SK-N-SH (cell line): ENCODE measurements at places on chromosomes 11 and 22. TPM values are rescaled to one million over a fixed set of nuclear protein-coding genes. Genes with fewer than 3 reads are reported as not detected.
A peak's percentile ranks its signal among the peaks of the same experiment; 100 is the strongest.

GRCh38 chr11:118980191-118980881 lies 8.8 kb downstream of the FOXR1 start:
- H3K27ac ChIP-seq = no peak overlapping the region
- no peaks in the 10 kb centered on the region; the same call in 1 of the 2 replicates for H3K27me3 ChIP-seq
- H3K36me3 ChIP-seq = no peaks in the 10 kb centered on the region
- no peaks in the 10 kb centered on the region for H3K4me1 ChIP-seq
- DNase-seq = no peak

DNA sequence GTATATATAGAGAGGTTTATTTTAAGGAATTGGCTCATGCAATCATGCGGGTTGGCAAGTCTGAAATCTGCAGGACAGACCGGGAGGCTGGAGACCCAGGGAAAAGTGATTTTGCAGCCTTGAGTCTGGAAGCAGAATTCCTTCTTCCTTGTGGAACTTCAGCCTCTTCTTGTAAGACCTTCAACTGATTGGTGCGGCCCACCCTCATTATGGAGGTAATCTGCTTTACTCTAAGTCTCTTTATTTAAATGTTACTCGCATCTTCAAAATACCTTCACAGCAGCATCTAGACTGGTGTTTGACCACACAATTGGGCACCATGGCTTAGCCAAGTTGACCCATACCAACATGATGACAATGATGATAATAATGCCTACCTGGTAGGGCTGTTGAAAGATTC lies 17.8 kb downstream of the MB start:
- peaks cover 3% of the 10 kb centered on the region; the same call in 1 of the 2 replicates for H3K4me1 ChIP-seq
- no peak for DNase-seq
- H3K27ac ChIP-seq = no peak overlapping the region

DNA sequence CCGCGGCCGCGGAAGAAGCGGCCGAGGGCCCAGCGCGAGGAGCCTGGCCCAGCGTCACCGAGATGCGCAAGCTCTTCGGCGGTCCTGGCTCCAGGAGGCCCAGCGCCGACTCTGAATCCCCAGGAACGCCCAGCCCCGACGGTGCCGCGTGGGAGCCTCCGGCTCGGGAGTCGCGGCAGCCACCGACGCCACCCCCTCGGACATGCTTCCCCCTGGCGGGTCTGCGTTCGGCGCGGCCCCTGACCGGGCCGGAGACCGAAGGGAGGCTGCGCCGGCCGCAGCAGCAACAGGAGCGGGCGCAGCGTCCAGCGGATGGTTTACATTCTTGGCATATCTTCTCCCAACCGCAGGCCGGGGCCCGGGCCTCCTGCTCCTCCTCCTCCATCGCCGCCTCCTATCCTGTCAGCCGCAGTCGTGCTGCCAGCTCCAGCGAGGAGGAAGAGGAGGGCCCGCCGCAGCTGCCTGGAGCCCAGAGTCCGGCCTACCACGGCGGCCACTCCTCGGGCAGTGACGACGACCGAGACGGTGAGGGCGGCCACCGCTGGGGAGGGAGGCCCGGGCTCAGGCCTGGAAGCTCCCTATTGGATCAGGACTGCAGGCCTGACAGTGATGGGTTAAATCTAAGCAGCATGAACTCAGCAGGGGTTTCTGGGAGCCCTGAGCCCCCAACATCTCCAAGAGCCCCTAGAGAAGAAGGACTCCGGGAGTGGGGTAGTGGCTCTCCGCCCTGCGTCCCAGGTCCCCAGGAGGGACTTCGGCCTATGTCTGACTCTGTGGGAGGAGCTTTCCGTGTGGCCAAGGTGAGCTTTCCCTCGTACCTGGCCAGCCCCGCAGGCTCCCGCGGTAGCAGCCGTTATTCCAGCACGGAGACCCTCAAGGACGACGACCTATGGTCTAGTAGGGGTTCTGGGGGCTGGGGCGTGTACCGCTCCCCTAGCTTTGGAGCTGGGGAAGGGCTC lies 1.2 kb downstream of the ARHGEF17 start:
- no peaks in the 10 kb centered on the region for H3K36me3 ChIP-seq
- no peak for DNase-seq
- no peaks in the 10 kb centered on the region for H3K27me3 ChIP-seq
- H3K4me1 ChIP-seq = peaks cover 48% of the 10 kb centered on the region
- H3K4me3 ChIP-seq = peak overlapping the region; percentile 76

DNA sequence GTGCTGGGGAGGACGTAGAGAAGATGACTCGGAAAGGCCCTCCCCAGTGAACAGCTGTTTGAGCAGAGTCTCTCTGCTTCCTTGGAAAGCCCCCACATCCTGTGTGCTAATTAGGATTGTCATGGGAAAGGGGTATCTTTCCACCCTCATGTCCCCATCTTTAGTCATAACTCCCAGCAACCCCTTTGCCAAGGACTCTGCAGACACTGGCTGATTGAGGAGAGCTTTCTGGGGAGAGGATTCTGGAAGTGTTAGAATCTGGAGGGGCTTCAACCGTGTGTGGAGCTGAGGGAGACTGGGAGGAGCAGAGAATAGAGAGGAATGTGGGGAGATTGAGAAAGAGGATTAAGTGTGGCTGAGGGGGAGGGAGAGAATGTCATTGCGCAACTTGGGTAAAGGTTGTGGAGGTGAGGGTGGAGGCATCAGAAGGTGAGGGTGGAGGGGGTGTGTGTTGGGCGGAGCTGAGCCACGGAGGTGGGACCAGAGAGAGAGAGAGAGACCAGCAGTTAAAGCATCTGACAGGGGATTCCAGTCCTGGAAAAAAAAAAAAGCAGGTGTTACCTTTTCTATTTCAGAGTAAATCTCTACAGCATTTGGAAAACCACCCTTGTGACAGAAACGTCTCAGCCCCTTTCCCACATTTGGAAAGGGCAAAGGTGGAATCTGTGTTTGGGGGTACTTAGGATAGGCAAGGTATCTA lies 2.2 kb downstream of the DTX4 start:
- no peaks in the 10 kb centered on the region for H3K4me1 ChIP-seq
- no peak for DNase-seq
- no peak overlapping the region for H3K4me3 ChIP-seq
- H3K36me3 ChIP-seq = no peaks in the 10 kb centered on the region

GRCh38 chr11:76266286-76267100 lies 60.2 kb upstream of the WNT11 start:
- H3K36me3 ChIP-seq = no peaks in the 10 kb centered on the region
- no peaks in the 10 kb centered on the region for H3K4me1 ChIP-seq
- no peak overlapping the region for H3K27ac ChIP-seq
- peaks cover 13% of the 10 kb centered on the region; the same call in 1 of the 2 replicates for H3K27me3 ChIP-seq
- no peak for DNase-seq
- H3K4me3 ChIP-seq = no peak overlapping the region

- peaks cover 7% of the 10 kb centered on the region for H3K4me1 ChIP-seq
- DNase-seq = peak; percentile 79
- peak within 1 kb of the TSS; percentile 62 for H3K4me3 ChIP-seq
- no peaks in the 10 kb centered on the region for H3K36me3 ChIP-seq
- no peak within 1 kb of the TSS for H3K27ac ChIP-seq
Observed at GRCh38 chr11:105609832-105610781, at the start of gene GRIA4. Gene GRIA4 (plus strand): TSS chr11:105610073. CDS start chr11:105610998, 925 bp downstream.

GRCh38 chr11:10742460-10743208 lies 8.4 kb upstream of the CTR9 start:
- no peaks in the 10 kb centered on the region for H3K27me3 ChIP-seq
- peak overlapping the region; percentile 92 for H3K27ac ChIP-seq
- peak; percentile 57 for DNase-seq
- H3K4me1 ChIP-seq = peaks cover 9% of the 10 kb centered on the region; the same call in 1 of the 2 replicates
- H3K36me3 ChIP-seq = no peaks in the 10 kb centered on the region
- no peak overlapping the region for H3K4me3 ChIP-seq

- H3K27me3 ChIP-seq = no peaks in the 10 kb centered on the region
- H3K4me1 ChIP-seq = no peaks in the 10 kb centered on the region; the same call in 1 of the 2 replicates
- no peaks in the 10 kb centered on the region for H3K36me3 ChIP-seq
- H3K27ac ChIP-seq = no peak overlapping the region
- DNase-seq = no peak
Observed at GRCh38 chr11:115887316-115887715, 383.1 kb upstream of the CADM1 start.

The LZTR1 gene
- 37.7 and 41.5 TPM in 2 replicates for polyA plus RNA-seq

The CHADL gene
- polyA plus RNA-seq = 0.03 and 0.08 TPM in 2 replicates

The CNTF gene
- 0.87 and 1.4 TPM in 2 replicates for polyA plus RNA-seq

GRCh38 chr11:16611926-16612565 lies 126.4 kb upstream of the C11orf58 start:
- H3K4me1 ChIP-seq = peaks cover 23% of the 10 kb centered on the region
- no peaks in the 10 kb centered on the region for H3K36me3 ChIP-seq
- no peak overlapping the region for H3K4me3 ChIP-seq
- H3K27ac ChIP-seq = no peak overlapping the region
- peak; percentile 82 for DNase-seq

DNA sequence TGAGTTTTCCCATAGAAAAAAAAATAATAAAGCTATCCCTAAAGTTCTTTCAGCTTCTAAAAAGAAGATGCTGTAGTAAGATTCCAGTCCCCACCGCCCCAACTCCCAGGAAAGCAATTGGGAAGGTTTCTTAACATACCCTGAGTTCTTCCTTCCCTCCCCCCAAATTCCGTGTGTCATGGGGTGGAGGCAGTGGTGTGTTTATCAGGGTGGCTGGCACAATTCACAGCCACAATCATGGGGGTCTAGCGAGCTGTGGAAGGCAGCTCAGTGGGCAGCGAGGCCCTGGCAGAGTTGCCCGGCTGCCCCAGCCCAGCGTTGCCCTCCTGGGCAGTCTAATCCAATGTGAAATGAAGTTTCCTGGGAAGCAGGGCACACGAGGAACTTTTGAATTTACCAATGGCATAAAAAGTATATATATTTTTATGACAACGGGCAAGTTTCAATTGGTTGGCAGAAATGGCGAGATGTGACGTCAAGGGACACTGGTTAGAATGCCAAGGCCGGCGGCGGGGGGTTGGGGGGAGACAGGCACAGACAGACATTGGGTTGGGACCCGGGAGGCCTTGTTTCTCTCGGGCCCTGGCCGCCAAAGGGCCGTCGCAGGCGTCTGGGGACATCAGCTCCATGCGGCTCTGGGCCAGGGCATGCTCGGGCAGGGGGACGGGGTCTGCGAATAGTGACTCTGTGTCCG lies 80.7 kb upstream of the PPARA start:
- peaks cover 15% of the 10 kb centered on the region; the same call in 1 of the 2 replicates for H3K4me1 ChIP-seq
- no peaks in the 10 kb centered on the region for H3K27me3 ChIP-seq
- DNase-seq = peak; percentile 78
- peaks cover 21% of the 10 kb centered on the region for H3K36me3 ChIP-seq
- H3K4me3 ChIP-seq = peak overlapping the region; percentile 69

DNA sequence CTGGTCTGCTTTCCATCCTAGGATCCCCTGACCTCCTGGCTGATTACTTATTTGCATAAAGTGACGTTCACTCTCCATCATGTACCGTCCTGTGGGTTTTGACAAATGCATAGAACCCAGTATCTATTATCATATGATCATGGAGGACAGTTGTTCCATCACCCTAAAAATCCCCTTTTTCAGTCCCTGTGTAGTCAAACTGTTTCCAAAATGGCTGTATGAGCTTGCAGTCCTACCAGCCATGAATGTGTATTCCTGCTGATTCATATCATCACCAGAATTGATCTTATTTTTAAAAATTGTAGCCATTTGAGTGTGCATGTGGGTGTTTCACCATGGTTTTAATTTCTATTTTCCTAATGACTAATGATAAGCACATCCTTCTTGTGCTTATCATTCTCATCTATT lies 108.8 kb downstream of the MPPED1 start:
- no peak overlapping the region for H3K27ac ChIP-seq
- no peak overlapping the region for H3K4me3 ChIP-seq
- H3K36me3 ChIP-seq = no peaks in the 10 kb centered on the region
- H3K4me1 ChIP-seq = no peaks in the 10 kb centered on the region
- DNase-seq = no peak
- H3K27me3 ChIP-seq = no peaks in the 10 kb centered on the region

- no peaks in the 10 kb centered on the region for H3K36me3 ChIP-seq
- H3K4me1 ChIP-seq = peaks cover 4% of the 10 kb centered on the region
- no peak for DNase-seq
Observed at GRCh38 chr22:40594346-40594745, 42.2 kb downstream of the MRTFA start.

- H3K4me3 ChIP-seq = no peak overlapping the region
- H3K27ac ChIP-seq = no peak overlapping the region
- H3K27me3 ChIP-seq = no peaks in the 10 kb centered on the region
- no peaks in the 10 kb centered on the region for H3K4me1 ChIP-seq
- no peak for DNase-seq
Observed at GRCh38 chr11:78112582-78113275, 26.7 kb downstream of the ALG8 start.

DNA sequence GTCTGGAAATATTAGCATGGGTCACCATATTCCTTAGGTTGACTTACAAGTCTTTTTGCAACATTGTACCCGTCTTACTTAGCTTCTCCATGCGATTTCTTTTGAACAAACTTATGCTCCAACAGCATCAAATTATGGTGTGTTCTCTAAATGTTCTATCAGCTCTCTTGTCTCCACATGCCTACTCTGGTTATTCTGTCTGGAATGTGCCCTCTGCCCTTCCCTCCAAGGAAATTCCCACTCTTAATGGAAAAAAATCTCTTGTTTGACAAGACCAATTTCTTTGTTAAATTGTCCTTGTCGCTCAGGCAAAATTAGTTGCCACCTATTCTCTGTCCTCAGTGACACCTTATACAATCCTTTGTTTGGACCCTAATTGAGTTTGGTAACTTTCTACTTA lies 522.8 kb upstream of the LUZP2 start:
- no peaks in the 10 kb centered on the region for H3K36me3 ChIP-seq
- H3K27ac ChIP-seq = no peak overlapping the region
- H3K27me3 ChIP-seq = no peaks in the 10 kb centered on the region
- no peaks in the 10 kb centered on the region for H3K4me1 ChIP-seq
- no peak overlapping the region for H3K4me3 ChIP-seq

DNA sequence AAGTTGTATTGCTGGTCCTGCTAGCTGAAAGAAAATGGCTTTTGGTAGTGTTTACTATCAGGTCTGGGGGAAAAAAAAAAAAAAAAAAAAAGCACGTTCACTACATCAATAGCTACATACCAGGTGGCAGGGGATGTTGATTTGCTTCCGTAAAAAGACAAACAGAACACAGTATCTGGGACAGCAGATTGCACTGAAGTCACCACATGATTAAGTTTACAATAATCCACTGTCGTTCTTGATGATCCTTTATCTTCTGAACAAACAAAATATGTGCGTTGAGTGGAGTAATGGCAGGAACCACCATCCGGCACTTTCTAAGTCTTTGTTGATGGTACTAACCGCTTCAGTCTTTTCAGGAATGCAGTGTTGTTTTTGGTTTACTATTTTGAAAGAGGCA lies 48.7 kb downstream of the DDX6 start:
- H3K36me3 ChIP-seq = no peaks in the 10 kb centered on the region
- H3K4me1 ChIP-seq = no peaks in the 10 kb centered on the region; the same call in 1 of the 2 replicates
- no peak overlapping the region for H3K27ac ChIP-seq

DNA sequence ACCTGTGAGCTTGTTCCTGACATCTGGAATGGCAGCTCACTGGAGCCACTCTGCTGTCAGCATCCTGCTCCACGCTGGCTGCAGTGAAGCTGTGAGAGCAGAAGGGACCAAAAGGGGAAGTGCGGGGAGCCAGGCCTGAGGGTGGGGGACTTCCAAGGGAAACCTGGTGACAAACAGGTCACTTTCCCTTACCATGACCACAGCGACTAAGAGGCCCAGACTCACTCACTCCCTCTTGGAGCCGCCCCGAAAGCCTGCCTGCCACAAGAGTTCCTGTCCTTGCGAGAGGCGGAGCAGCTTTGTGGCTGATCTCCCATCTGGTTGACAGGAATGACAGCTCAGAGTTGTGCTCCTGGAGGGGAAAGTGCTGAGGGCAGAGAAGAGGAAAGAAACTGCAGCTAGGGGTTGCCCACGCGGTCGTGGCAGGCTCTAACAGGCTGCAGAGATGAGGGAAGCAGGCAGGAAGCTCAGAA lies 183.8 kb upstream of the NTM start:
- no peaks in the 10 kb centered on the region for H3K36me3 ChIP-seq
- H3K27me3 ChIP-seq = no peaks in the 10 kb centered on the region
- DNase-seq = no peak
- no peak overlapping the region for H3K4me3 ChIP-seq
- H3K27ac ChIP-seq = no peak overlapping the region

The EMID1 gene
- 0.71 and 1.1 TPM in 2 replicates for polyA plus RNA-seq
